ENCODE measurements at places on chromosomes 1 and 21.

- DNase-seq = no peak
These were observed 33.7 kb downstream of the ATP5PO start for GRCh38 chr21:33881689-33882440.

DNA sequence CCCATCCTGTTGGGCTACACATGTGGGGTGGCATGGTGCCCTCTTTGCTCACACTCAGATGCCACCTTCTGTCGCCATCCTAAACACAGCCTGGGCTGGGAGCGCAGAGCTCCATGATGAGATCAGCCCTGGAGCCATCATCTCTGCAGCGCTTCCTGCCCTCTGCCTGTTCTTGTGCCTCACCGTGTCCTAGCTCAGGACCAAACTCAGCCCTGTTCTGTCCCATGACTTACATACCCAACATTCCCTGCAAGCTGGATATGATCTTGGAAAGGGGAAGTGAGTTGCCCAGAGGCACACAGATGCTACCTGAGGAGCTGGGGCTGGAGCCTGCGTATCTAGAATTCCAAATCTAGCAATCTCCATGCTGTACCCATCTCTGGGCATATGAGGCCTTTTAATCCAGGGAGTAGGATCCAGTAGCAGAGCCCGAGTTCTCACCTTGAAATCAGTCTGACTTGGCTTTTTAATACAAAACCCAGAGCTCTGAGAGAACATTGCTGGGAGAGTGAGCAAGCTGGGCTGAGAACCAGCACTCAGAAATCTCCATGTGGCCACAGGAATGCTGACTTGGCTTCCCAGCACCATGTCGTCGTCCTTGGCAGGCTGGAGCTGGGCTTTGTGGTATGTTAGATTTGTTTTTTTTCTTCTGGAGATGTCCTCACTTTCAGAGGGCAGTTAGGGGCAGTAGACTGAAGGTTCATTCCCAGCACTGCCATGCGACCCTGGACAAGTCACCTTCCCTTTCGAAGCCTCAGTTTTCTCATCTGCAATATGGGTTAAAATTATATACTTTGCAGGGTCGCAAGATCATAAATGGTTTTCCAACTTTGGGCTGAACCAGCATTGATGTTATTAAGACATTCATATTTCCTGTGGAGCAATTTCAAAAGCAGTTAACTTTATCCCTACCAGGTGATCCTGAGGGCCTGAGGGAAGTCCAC is 2.6 kb downstream of the ALPL start:
- DNase-seq = no peak

DNA sequence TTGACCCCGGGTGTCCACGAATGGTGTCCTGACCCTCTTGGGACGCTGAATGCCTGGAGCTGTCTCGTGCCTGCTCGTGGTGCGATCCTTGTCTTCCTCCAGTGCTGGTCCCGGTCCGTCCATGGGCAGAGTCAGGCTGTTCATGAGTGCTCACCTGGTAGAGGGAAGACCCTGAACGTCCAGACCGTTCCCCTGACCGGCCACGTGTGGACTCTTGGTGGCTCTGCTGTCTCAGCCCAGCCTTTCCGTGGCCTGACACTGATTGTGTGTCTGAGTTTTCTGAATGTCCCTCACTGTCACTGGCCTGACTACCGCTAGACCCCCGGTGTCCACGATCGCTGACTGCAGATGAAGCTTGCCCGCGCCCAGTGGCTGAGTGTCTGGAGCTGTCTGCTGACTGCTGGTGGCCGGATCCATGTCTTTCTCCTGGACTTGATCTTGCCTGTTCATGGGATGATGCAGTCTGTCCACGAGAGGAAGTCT is 11.7 kb downstream of the FLG start:
- DNase-seq = no peak

GRCh38 chr1:97201641-97202040 is 480.1 kb downstream of the PTBP2 start:
- no peak for DNase-seq

DNA sequence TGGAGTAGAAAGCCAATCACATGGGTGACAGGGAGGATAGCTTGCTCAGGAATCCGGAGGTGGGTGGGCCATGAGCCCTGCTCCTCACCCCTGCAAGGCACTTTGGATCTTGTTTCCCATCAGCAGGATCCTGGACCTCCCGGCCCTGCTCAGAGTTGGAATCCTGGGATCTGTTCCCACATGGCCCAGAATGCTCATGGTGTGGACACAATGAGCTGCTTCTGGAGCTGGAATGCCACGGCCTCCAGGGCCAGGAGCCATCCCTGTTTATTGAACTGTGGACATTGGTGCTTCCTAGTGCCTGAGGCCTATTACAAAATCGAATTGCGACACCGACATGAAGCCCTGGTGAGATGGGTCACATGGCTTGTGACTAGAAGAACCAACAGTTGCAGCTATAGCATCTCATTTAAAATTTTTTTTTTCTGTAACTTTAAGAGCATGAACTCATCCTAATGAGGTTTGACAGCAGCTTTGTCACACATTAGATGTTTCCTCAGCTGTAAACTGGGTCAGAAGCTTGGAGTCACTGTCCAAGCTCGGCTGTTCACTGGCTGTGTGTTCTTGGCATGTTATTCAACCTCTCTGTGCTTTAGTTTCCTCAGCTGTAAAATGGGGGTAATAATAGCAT is 40.4 kb upstream of the GOLT1A start:
- no peak for DNase-seq

- no peak for DNase-seq
These were observed 25.6 kb downstream of the ZYG11B start for GRCh38 chr1:52751589-52752483.

DNA sequence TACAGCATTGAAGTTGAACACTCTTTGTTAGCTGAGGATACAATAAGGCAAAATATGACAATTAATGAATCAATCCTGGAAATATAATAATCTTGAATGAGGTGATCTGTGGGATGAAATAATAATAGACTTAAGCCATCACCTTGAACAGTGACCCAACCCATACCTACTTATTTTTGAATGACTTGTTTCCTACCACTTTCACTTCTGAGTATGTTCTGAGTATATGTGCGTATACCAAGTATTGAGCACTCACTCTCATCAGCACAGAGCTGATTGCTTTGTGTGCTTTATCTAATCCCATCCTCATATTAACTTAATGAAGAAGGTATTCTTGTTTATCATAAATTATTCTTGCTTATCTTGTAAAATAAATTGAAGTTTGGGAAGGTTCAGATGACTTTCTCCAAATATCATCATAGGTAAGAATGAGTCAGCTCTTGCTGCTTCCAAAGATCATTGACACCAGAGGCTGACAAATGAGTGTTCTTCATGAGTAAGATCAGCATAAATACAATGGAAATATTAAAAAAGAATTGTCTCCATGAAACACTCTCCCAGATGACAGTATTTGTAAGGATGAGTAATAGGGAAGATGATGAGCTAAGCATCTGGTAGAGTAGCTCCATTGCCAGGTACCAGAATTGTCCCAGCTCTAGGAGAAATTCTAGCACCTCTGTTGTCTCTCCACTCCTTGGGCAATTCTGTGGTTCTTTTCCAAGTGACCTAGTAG is 198.1 kb upstream of the KIAA0040 start:
- no peak for DNase-seq

- DNase-seq = no peak
These were observed 771 bp downstream of the ABCD3 start for GRCh38 chr1:94418664-94419655.

DNA sequence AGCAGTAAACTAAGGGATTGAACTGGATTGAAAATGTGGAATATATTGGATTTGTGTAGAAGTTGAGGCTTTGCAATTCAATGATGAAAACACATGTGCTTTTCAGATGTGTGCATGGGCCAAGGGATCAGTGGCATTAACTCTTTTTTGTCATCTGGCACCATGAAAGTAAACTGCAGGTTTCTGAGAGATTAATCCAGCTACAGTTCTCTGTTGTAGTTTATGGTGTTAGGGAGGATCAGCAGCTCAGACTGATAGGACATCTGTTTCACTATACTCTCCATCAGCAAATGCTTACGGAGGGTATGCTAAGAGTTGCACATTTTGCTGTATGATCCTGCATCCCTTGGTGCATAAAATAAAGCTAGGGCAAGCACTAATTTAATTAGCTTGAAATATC is 82.6 kb downstream of the C1orf21 start:
- no peak for DNase-seq

- no peak for DNase-seq
These were observed 13.6 kb upstream of the NAV1 start for GRCh38 chr1:201525193-201525778.

GRCh38 chr1:180632326-180633056 is 669 bp downstream of the XPR1 start:
- DNase-seq = peak; percentile 53

DNA sequence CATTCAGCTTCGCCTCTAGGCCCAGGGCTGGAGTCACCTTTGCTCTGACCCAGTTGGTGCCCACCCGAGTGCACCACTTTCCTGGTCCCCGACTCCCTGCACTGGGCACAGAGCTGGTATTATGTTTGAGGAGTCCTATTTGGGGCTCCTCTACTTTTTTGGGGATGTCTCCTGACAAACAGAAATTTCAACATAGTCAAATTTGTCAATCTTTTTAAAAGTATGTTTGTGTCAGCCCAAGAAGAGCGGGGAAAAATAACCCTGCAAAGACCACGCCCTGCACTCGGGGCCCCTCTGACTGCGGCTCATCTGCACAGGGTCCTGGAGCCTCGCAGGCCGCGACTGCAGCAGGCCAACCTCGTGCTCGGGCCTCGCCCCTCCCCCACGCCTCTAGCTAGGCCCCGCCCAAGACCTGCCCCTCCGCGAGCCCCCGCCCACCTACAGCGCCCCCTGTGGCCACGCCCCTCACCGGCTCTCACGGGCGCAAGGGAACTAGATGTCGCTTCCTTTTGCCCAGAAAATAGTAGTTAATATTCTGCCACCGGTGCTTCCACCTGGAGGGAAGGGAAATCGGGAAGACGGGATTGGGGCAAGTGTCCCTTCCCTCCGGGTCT is 11.4 kb downstream of the FAM229A start:
- DNase-seq = peak; percentile 77
